ENCODE measurements at places on chromosomes 5 and 9.

DNA sequence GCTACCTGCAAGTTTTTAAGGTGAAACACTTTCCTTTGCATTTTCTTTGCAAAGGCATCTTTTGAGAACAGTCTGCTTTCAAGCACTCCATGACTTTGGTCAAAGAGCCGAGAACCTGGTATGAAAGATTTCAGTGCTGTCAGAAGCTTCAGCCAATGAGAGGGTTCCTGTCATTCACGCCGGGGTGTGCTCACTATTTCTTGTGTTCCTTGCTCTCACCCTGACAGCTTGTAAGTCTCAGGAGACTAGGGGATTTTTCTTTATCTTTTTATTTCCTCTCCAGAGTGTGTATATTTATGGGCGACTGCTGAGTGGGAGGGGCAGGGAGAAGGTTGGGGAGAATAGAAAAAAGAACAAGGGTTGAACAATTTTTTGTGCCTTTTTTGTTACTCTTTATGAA lies 334.0 kb downstream of the PSAT1 start:
- DNase-seq: no peak

GRCh38 chr5:54700986-54701578 lies 183.5 kb downstream of the SNX18 start:
- DNase-seq: no peak

DNA sequence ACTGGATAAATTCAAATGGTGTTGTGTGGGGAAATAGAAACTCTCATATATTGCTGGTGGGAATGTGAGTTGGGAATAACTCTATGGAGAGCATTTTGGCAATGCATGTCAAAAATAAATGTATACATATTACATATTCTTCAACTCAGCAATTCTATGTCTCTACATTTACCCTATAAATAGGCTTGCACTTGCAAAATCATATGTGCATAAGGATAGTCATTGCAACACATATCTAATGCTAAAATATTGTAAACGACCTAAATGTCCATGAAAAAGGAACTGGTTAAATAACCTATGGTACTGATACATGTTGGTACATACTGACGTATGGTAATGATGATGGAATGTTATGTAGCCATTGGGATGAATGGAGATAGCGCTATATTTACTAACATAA lies 94.5 kb upstream of the CHD1 start:
- no peak for DNase-seq

DNA sequence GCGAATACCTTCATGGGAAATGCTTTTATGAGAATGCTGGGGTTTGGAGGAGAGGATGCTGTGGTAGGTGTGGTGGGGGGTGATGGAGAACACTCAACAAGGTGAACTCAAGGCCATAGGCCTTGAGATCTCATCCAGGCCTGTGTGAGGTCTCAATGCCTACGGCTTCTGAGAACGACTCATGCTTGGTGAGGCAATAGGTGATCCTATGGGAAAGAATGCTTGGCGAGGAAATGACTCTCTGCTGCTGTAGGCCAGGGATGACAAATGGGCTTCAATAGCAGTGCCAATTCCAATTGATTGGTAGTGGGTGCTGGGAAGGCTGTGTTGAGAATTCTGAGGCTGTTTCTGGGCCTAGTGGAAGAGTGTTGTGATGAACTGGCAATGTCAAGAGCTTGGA lies 280.2 kb upstream of the CLINT1 start:
- no peak for DNase-seq

DNA sequence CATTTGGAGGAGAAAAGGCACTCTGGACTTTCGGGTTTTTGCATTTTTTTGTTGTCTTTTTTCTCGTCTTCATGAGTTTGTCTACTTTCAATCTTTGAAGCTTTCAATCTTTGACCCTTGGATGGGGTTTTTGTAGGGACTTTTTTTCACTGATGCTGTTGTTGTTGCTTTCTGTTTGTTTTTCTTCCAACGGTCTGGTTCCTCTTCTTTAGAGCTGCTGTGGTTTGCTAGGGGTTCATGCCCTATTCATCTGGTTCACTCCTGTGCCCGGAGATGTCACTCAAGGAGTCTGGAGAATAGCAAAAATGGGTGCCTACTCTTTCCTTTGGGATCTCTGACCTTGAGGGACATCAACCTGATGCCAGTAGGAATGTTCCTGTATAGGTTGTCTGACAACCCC lies 378.6 kb upstream of the TYRP1 start:
- no peak for DNase-seq

- no peak for DNase-seq
Observed at GRCh38 chr5:107153283-107153682, 517.5 kb downstream of the EFNA5 start.

DNA sequence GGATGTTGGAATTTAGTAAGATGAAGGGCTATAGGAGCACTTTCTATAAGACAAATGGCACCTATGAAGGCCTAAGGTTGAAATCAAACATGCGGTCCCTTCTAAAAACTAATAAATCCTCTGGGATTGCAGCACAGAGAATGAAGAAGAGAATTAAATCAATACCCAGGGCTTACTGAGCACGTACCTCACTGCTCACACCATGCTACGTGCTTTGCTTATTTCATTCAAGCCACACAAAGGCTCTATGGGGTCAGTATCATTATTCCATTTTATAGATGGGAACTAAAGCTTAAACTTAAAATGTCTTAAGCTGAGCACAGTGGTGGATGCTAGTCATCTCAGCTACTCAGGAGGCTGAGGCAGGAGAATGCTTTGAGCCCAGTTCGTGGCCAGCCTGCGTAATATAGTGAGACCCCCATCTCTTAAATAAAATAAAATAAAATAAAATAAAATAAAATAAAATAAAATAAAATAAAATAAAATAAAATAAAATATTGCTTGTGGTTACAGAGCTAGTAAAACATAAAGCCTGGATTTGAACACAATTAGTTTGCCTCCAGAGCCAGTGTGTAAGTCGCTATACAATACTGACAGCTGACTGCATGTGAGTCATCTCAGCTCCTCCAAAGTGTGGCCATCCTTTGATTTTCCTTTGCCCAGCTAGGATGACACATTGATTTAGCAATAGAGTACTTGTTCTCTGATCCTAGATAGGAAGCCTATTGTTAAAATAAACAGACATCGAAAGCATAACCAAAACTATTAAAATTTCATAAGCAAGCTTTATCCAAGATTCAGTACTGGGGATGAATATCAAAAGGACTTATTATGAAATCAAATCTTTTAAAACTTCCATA lies 20.9 kb upstream of the DPYSL3 start:
- no peak for DNase-seq

DNA sequence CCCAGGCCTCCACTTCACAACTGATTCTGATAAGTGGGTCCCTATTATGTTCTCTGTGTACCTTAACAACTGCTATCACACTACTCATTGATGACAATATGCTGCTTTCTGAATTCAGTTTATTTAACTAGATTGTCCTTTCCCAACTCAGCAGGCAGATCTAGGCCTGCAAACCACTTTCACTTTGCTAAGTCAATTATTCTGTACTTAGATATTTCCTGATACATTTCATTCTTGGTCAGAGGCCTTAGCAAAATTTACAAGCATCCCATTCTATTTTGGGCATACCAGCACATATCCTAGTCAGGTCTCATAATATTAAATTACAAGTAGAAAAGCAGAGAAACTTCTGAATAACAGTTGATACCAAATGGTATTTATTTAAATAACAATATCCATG lies 235.7 kb upstream of the HAPLN1 start:
- DNase-seq: no peak

DNA sequence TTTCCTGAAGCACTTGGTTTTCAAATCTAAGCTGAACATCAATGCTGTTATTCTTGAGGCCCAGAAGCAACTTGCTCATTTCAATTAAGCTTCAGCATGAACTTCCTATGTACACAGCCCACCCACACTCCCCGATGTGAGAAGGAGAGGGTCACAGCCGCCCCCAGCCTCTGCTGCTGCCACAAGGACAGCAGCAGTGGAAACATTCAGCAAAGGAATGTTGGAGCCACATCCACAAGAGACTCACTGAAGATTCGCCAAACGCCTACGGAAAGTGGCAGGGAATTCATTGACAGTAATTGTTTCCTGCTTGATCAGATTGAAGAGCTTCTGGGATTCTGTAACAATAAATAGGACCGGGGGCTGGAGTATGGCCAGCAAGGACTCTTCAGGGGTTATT lies 2.9 kb downstream of the TGFBI start:
- no peak for DNase-seq

- DNase-seq: no peak
Observed at GRCh38 chr5:41764650-41765049, 105.6 kb downstream of the OXCT1 start.

DNA sequence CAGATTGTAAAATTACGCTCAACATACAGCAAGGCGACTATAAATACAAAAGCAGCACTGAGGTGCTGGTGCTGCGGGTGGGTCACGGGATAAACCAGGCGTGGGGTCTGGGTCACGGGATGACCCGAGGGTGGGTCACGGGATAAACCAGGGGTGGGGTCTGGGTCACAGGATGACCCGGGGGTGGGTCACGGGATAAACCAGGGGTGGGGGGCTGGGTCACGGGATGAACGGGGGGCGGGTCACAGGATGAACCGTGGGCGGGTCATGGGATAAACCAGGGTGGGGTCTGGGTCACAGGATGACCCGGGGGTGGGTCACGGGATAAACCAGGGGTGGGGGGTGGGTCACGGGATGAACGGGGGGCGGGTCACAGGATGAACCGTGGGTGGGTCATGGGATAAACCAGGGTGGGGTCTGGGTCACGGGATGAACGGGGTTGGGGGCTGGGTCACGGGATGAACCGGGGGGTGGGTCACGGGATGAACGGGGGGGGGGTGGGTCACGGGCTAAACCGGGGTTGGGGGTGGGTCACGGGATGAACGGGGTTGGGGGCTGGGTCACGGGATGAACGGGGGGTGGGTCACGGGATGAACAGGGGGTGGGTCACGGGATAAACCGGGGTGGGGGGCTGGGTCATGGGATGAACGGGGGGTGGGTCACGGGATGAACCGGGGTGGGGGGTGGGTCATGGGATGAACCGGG lies 30.2 kb upstream of the SLC9A3 start:
- no peak for DNase-seq

DNA sequence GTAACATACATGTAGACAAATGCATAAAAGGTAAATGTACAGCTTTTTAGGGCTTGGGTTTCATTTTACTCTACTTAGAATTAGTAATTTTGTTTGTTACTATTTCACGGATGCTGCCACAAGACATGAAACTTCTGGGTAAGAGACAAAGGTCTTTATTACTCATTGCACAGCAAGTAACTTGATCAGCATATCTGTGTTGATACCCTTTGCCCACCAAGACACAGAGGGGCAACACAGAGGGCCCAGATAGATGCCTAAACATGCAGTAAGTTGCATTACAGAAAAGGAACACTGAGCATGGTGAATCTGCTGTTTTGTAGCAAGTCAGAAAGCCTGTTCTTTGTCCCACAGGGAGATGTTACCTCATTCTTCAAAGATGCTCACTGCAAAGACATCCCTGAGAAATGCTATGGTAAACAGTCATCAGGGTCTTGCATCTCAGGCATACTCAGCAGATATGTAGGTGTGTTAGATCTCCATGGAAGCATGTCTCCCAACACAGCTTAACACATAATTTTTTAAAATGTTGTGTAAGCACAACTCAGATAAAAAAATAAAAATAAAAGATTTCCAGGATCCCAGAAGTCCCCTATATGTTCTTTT lies 10.3 kb downstream of the ITGA2 start:
- no peak for DNase-seq

GRCh38 chr5:124631874-124632550 lies 114.4 kb downstream of the ZNF608 start:
- DNase-seq: no peak
